ENCODE measurements at places on chromosomes 5 and 9.

DNA sequence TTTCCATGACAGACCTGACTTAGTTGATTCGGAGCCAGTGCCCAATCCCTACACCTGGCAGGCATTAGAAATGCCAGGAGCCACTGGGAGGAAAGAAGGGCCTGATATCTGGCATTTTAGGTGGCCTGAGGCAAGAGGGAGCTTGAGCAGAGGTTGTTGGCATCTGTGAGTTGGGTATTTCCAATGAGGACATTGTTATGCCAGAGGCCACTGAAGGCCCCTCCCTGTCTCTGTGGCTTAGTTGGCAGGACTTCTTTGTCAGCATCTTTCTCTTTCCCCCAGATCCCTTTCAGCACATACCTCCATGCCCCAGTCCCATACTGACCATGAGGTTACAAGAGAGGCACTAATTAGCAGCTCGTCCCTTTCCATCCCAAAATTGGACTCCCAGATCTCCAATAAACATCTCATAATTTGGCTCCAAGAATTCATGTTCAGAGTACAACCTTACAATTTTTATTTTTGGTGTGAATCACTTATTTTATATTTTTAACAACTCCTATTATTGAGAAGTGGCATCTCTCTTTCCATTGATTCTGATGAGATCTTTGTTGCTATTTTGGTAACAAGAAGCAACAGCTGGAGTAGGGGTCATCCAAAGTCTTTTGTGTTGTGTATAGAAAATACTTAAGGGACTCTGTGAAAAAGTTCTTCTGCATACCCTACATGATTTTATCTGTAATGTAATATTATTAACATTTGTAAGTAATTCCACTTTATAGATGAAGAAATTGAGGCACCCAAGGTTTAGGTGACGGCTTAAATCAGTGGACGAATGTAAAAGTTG lies 68.6 kb upstream of the MAP3K1 start:
- no peak for DNase-seq

DNA sequence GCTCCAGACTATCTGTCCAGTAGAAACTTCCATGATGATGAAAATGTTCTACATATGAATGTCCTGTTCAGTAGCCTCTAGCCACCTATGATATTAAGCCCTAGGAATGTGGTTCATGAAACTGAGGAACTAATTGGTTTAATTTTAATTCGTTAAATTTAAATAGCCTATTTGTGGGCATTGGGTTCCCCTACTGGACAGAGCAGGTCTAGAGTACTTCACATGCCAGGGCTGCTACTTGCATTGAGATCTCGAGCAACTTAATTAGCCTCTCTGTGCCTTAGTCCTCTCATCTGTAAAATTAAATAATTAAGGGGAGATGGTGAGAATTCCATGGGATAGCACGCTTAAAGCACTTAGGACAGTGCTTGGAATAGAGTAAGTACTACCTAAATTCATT lies 160.0 kb downstream of the PAPPA start:
- no peak for DNase-seq

DNA sequence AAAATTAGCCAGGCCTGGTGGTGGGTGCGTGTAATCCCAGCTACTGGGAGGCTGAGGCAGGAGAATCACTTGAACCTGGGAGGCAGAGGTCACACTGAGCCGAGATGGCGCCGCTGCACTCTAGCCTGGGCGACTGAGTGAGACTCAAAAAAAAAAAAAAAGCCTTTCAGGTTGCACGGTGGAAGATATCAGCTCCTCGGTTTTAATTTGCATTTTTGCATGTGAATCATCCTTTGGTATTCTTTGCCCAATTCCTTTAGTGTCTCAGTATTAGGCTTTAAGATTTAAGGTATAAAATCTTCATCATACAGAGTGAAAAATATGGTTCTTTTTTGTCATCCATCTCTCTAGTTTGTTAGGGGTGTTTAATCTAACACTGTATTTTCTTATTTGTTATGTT lies 173.6 kb upstream of the S1PR3 start:
- DNase-seq, result peak; percentile 40

GRCh38 chr9:116144038-116144437 lies 9.6 kb upstream of the PAPPA start:
- peak; percentile 73 for DNase-seq

DNA sequence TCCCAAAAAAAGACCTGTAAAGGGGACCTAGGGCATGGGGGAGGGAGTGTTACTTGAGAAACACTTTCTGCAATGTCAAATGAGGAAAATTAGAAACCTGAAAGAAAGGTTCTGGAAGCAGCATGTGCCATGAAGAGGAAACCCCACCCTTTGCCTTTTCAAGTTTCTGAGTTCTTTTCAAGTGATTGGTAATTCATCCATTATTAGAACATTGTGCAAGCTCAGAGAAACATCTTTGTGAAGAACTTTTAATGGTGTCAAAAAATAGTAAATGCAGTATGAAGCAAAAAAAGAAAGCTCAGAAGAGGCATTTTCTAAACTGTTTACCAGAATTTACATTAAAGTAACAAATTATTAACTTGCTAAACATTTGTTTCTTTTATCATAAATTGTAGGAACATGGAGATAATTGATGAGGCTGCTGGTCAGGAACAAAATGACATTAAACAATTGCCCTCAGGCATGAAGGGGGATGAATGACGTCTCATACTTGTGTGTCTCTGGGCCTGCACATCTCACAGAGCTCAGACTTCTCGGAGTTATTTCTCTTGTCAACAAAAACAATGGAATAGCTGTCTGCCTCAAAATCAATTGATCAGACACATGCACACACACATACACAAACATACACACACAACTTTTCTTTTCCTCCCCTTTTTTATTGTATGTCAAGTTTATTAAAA lies 1946.0 kb upstream of the CDH6 start:
- no peak for DNase-seq

GRCh38 chr5:65366655-65367054 lies 115.1 kb downstream of the ADAMTS6 start:
- DNase-seq, result peak; percentile 41

GRCh38 chr9:90868555-90868954 lies 66.9 kb downstream of the SYK start:
- peak; percentile 43 for DNase-seq

DNA sequence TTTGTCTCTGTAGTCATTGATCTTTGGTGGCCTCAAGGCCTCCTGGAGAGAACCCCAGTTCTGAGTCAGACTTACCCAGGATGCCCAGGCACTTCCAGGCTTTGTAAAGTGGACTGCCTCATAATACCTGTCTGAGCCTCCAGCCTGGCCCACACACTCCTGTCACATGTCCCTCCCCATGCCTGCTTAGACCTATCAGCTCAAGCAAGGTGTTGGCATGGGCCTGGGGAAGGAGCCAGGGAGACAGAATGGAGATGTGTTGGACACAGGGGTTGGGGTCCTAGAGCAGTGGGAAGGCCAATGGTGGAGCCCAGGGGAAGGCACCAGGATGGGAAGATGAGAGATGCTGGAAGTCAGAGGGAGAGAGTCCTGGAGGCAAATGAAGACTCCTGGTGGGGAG lies 136.2 kb downstream of the CFAP90 start:
- DNase-seq, result no peak

DNA sequence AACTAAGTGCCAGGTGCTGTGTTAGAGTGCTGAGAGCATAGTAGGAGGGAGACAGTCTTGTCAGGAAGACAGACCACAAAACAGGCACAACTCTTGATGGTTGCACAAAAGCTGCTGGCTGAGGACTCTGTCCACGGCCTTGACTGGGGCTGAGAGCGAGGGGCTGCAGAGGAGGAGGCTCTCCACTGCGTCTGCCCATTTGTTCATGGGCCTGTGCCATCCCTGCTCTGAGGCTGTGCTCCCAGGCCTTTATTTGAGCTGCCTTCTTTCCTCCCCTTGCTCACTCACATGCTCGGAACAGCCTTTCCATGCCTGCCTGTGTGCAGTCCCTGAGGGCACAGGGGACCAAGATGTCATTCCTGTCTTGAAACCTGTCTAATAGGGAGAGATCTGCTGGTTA lies 147.8 kb downstream of the CACNA1B start:
- DNase-seq, result no peak

GRCh38 chr5:137040024-137040423 lies 459.1 kb downstream of the SPOCK1 start:
- DNase-seq, result no peak

DNA sequence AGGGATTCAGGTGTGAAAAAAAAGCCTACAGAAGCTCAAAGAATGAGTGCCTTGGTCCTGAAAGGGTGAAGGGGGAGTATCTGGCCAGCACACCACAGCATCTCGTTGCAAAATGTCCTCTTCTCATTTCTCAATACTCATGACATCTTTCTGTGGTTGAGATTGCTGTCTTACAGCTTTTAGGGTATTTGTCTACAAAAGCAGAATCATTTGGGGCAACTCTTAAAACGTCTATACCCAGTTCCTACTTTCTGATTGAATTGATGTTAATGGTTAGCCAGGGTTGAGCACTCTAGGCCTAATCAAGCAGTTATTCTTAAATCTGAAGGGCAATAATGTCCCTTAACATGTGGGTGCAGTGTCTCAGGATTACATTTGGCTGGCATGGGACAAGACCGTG lies 21.2 kb upstream of the PCSK5 start:
- DNase-seq, result no peak

DNA sequence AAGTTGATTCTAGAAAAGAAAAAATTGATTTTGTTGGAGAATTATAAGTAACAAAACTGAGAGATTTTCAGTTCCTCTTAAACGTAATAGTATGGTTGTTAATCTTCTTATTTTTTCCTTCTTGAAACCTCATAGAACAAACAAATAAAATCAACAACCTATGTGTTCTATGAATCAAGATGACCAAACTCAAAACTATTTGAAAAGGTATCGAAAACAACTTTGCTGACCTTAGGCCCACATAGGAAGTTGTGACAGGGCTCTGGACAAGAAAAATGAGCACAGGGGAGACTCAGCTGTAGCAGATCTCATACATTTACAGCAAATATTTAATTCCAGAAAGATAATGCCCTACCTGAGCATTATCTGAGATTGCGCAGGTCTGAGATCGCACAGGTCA lies 169.4 kb upstream of the CCNH start:
- no peak for DNase-seq

DNA sequence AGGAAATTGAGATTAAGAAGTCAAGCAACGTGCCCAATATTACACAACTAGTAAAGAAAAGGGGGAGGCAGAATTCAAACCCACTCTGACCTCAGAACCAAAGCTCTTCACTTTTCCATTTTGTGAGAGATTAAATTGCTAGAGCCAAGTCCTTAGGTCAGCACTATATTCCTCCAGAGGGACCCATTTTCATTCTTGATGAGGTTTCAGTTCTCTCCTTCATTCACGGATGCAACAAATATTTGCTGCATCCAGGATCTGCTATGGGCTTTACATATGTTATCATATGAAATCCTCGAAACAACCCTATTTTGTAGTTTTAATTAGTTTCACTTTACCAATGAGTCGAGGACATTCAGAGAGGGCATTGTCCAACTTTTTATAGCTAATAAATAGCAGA lies 239.2 kb downstream of the EFNA5 start:
- no peak for DNase-seq

GRCh38 chr9:31912636-31913035 lies 471.8 kb upstream of the ACO1 start:
- no peak for DNase-seq

- no peak for DNase-seq
Measured at GRCh38 chr5:87136096-87136495, 131.6 kb upstream of the RASA1 start.

DNA sequence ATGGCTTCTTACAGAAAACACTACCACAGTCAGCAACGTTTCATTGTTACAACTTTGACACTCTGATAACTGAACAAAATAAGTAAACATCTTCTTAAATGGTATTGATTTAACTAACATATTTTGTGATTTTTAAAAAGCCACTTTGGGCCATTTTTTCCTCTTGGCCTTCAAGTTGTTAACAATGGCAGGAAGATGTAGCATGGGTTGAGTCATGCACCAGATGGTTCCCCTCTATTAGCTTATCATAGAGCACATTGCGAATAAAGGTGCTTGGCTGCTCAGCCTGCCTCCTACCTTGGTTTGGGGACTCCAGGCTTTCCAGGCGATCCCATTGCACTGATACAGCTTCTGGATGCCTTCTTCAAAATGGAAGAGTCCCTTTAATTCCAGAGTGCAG lies 24.1 kb upstream of the CER1 start:
- no peak for DNase-seq

DNA sequence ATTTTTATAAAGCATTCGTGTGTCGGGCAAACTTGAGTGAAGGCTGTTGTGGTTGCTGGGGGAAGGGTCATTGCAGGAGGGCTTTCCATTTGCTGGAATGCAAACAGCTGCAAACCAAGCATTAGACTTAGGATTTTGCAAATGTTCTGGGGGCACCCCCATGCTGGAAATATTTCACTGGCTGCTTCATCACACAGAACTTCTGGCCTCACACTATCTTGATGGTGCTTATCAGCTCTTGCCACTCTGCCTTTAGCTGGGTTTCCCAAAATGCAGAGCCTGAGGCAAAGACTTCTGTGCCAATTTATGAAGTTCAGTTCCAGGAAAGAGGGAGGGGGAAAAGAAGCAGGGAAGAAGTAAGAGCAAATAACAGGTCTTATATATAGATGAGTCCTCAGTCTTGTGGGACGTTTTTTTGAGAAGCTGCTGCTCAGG lies 8.6 kb upstream of the COL15A1 start:
- DNase-seq, result peak; percentile 60

DNA sequence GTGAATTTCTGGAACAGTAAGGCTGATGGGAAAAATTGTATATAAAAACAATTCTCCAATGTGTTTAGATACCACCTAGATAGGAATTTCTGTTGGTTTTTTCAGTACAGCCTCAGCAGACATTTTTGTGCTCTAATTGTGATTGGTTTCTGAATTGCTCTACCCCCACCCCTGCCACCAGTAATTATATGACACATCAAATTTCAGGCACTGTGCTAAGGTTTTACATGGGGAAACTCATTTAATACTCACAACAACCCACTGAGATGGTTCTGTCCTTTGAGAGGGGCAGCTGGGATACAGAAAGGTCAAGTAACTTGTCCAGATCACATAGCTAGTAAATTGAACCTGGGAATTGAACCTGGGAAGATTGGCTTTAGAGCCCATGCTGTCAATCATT lies 288.0 kb downstream of the ARHGEF28 start:
- no peak for DNase-seq

GRCh38 chr5:96148376-96148775 lies 186.7 kb upstream of the ELL2 start:
- no peak for DNase-seq

DNA sequence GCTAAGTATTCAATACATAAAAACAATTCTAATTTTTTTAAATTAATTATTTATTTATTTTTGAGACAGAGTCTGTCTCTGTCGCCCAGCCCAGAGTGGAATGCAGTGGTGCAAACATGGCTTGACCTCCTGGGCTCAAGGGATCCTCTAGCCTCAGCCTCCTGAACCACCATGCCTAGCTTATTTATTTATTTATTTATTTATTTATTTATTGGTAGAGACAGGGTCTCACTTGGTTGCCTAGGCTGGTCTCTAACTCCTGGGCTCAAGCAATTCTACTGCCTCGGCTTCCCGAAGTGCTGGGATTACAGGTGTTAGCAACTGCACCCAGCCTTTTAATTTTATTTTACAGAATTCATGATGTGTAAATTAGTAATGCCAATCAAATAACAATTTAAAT lies 33.7 kb upstream of the ZFYVE16 start:
- no peak for DNase-seq

GRCh38 chr9:18692268-18692667 lies 218.3 kb downstream of the ADAMTSL1 start:
- no peak for DNase-seq

- no peak for DNase-seq
Measured at GRCh38 chr9:113148781-113149510, 1.9 kb upstream of the SLC31A2 start.
